Suppressor macrophage treated with lipopolysaccharide for 4 hours (primary cell): ENCODE measurements at places on chromosomes 2 and 18.
A peak's percentile ranks its signal among the peaks of the same experiment; 100 is the strongest.

GRCh38 chr2:73856214-73856613, 27.5 kb downstream of the STAMBP start:
- DNase-seq = peak; percentile 19

GRCh38 chr18:6624661-6625311, 104.7 kb upstream of the ARHGAP28 start:
- DNase-seq = no peak

- peak; percentile 9 for DNase-seq
Observed at GRCh38 chr2:192195548-192196418, 1.1 kb upstream of the TMEFF2 start.

GRCh38 chr2:226247289-226248275, 552.0 kb downstream of the IRS1 start:
- no peak for DNase-seq

GRCh38 chr2:102434655-102435381, 11.9 kb downstream of the IL18RAP start:
- no peak for DNase-seq

- DNase-seq = no peak
Observed at GRCh38 chr2:96856776-96857666, 795 bp downstream of the ANKRD39 start.

DNA sequence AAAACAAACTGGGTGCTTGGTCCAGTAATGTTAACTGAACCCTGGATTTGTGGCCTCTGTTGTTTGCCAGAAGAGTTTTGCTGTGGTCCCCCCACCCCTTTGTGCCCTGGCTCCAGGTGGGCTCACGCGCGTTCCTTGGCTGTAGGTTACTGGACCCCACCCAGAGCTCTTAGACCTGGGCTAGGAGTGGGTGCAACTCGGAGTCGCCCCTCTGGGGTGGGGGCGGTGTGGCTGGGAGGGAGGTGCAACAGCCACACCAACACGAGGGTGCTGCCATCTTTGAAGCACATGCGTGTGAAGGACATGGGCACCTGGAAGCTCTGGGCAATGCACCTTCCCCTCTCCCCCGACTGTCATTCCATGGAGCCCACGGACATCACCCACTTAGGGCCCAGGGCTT, 92.7 kb downstream of the USP40 start:
- no peak for DNase-seq

DNA sequence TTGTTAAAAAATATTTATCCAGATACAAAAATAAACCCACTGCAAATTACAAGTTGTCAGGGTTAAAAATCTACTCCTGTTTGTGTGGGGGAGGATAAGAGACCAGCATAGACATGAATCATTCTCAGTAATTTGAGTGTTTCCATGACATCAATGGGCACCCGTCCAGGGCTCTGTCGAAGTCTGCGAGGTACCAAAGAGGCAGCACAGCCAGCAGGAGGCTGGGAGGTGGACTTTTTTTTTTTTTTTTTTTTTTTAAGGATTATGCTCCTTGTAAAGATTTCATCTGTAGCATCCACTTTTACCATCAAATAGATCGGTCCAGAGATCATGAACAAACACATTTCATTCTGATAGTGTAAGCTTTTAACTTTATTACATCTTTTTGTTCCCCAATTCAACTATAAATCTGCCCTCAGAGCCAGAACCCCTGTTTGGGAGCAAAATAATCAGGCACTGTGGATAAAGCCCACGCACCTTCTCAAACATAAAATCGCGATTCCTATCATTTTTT, 182.0 kb downstream of the TCF4 start:
- DNase-seq = peak; percentile 13

GRCh38 chr2:197810491-197810890, 6.1 kb downstream of the PLCL1 start:
- no peak for DNase-seq

DNA sequence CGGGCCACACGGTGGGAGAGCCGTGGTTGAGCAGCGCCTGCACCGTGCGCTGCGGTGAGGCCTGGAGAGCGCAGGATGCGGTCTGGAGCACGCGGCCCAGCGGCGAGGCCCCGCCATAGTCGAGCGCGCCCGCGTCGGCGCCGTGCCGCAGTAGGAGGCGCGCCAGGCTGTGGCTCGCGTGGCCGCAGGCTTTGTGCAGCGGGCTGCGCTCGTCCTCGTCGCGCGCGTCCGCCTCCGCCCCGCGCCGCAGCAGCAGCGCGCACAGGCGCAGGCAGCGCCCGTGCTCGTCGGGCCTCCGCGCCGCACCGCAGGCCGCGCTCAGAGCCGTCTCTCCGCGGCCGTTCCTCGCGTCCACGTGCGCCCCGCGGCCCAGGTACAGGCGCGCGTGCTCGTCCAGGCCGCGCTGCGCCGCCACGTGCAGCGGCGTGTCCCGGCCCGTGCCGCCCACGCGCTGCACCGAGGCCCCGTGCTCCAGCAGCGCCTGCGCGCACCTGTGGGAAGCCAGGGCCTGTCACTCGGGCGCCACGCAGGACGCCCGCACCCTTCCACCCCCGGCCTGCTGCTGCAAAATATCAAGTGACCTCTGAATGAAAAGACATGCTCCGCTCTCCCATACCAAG, 46.3 kb upstream of the GBX2 start:
- no peak for DNase-seq

GRCh38 chr2:120700659-120701058, 35.0 kb upstream of the GLI2 start:
- DNase-seq = no peak

DNA sequence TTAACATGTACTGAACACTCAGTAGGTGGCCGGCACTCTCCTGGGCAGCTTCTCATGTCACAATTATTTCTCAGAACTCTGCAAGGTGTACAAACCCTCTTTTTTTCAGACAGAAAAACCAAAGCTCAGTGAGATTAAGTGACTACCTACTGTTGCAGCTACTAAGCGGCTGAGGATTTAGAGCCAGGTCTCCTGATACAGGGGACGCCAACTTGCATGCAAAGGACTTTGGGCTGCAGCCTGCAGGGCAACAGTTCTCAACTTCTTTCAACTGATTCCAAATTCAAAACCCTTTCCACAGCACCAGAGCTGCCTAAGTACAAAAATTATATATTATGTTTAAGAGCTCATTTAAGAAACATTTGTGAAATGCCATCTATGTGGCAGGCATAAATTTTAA, 177.6 kb downstream of the SUCLG1 start:
- DNase-seq = no peak

DNA sequence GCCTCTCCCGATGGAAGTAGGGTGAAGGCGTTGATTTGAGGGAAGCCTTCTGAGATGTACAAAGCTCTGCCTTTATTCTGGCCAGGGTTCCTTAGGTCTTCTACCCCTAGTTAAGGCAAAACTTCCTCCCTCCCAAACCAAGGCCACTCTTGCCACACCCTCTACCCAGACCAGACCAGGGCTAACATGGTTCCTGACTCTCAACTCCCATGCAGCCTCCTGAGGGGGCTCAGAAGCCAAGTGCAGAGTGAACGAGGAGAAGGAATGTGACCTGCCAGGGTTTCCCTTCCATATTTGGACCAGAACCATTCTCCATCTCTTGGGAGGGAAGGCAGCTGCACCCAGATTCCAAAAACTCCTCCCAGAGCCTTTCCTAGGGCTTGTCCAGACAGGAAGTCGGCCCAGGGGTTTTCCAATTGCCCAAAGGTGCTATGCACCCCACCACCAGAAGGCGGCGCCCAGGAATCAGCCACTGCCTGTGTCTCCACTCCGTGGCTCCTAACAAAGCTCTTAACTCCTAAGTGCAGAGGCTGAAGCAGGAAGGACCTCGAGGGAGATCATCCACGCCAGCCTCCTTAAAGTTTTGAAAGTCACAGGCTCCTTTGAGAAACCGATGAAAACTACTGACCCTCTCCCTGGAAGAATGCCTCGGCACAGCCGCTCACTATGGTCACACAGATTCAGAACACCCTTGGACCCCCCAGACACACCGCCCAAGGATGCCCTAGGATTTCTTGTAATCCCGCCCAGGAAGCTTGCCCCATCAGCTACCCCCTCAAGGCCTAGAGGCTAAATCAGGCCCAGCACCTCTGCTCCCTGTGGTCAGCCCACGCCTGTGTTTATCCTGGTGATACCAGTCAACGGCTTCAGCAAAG, 157.8 kb downstream of the SMAD2 start:
- peak; percentile 70 for DNase-seq

- no peak for DNase-seq
Observed at GRCh38 chr2:10377052-10377746, 70.9 kb downstream of the ODC1 start.
